Glomerular endothelial cell (primary cell): ENCODE measurements at places on chromosomes 5 and 9. TPM values are rescaled to one million over a fixed set of nuclear protein-coding genes. Genes with fewer than 3 reads are reported as not detected.

ELAVL2 gene
- 1.3 and 5.5 TPM in 2 replicates for total RNA-seq

HACD4 gene
- total RNA-seq: 2.0 and 2.8 TPM in 2 replicates

AQP7 gene
- not detected in 2 replicates for total RNA-seq

ANXA2R gene
- 4.1 and 11.2 TPM in 2 replicates for total RNA-seq

REEP2 gene
- total RNA-seq: 7.6 and 13.5 TPM in 2 replicates

CER1 gene
- total RNA-seq: not detected in 2 replicates

SLC34A1 gene
- total RNA-seq: not detected in 2 replicates

NAA35 gene
- total RNA-seq: 14.6 and 14.8 TPM in 2 replicates

PCDHGB6 gene
- 1.8 and 6.2 TPM in 2 replicates for total RNA-seq
